Heart left ventricle (tissue), 16 donors: ENCODE measurements at places on chromosomes 3 and 15.

- peak; percentile 49 for DNase-seq
These were observed 1.1 kb downstream of the ITPR1 start for GRCh38 chr3:4493941-4494894.

DNA sequence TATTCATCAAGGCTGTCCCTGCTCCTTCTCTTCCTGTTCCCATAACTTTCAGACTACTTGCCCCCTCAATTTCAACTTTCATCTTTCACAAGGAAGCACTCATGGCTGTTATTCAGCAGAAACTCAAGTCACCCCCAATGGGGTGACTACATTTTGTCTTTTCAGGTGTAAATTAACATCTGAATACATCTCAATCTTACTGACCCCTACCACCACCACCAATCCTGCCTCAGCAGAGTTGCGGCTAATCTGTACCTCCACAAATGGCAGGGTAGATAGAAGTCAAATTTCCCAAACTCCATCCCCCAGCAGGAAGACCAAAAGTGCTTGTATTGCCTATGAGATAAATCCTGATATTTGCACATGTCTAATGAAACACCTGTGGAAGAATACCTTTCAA lies 19.2 kb downstream of the SOX2 start:
- no peak for DNase-seq

GRCh38 chr3:169034401-169034800 lies 629.1 kb downstream of the MECOM start:
- no peak for DNase-seq

- peak; percentile 83 for DNase-seq
These were observed at the start of gene ACOX2 for GRCh38 chr3:58536501-58537411. Gene ACOX2 (minus strand): TSS chr3:58537190. CDS start chr3:58535106, 2,084 bp downstream.

- DNase-seq, result no peak
These were observed 360.4 kb upstream of the ROBO2 start for GRCh38 chr3:76679541-76679940.

DNA sequence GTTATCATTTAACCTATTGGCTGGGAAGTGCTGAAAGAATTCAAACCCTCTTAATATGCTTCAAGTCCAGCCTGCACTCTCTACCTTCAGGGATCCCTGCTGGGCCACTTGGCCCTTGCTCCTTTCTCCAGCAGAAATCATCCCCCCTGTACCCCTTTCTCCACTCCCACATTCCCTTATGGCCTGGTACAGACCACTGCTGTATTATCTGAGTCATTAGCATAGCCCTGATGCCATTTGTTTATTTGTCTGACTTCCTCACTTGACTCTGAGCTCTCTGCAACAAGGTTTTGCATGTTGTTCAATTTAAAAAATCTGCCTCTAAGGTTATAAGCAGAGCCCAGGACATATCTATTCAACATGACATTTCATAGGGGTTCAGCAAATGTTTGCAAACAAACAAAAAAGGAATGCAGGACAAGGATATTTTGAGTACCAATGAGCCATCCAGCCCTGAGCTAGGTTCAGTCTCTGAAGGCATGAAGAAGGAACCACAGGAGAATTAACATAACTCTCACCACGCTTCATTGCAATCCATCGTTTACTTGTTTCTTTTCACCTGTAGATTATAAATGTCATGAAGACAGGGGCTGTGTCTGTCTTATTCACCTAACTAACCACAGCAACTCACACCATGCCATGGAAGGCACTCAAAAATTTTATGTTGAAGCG lies 26.6 kb upstream of the HES1 start:
- no peak for DNase-seq

- no peak for DNase-seq
These were observed 622.3 kb downstream of the DIPK2A start for GRCh38 chr3:144593881-144594280.

DNA sequence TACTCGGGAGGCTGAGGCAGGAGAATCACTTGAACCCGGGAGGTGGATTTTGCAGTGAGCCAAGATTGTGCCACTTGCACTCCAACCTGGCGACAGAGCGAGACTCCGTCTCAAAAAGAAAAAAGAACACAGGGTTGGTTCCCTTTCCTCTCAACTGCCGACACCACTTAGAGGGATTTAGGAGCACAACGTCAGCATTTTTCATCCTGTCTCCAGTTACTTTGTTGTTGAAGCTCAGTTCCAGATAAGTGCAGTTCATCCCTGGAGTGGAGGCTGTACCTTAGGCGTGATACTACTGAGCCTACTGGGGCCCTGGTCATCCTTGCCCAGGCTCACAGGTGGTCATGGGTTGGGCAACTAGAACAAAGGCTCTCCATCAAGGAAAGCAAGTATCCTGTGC lies 15.3 kb upstream of the GK5 start:
- DNase-seq, result no peak

DNA sequence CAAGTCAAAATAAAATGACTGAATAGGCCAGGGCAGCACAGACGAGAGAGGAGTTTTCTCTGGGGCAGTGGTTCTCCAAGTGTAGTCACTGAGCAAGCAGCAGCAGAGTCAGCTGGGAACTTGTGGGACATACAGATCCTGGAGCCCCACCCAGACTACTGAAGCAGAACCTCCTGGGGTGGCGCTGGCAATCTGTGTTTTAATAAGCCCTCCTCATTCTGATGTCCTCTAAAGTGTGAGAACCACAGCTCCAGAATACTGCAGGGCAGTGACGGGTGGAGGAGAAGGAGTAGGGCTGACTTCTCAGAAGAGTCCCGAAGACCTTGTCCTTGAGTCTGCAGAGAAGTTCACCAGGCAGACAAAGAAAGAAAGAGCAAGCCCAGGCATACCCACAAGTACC lies 251.3 kb upstream of the HES1 start:
- no peak for DNase-seq

- DNase-seq, result no peak
These were observed 27.4 kb downstream of the METTL6 start for GRCh38 chr3:15399970-15400369.

- no peak for DNase-seq
These were observed 134.3 kb upstream of the LRRN1 start for GRCh38 chr3:3664935-3665334.

- DNase-seq, result no peak
These were observed 21.1 kb upstream of the KLHL6 start for GRCh38 chr3:183576487-183577107.

DNA sequence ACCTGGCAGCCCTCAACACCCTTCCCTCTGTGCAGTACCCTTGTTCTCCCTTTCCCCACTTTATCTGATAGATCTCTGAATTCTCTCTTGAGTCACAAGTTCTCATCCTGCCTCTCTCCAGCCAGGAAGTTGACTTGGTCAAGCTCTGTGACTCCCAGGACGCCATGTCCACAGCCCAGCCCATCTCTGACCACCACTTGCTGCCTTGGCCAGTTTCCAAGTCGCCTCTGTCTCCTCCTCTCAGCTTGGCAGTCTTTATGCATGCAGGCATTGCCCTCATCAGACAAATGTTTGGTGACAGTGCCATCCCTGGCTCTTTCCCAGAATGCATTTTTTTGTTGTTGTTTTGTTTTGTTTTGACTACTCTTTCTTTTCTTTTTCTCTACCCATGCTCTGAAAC lies 25.7 kb downstream of the ZNF35 start:
- DNase-seq, result no peak

DNA sequence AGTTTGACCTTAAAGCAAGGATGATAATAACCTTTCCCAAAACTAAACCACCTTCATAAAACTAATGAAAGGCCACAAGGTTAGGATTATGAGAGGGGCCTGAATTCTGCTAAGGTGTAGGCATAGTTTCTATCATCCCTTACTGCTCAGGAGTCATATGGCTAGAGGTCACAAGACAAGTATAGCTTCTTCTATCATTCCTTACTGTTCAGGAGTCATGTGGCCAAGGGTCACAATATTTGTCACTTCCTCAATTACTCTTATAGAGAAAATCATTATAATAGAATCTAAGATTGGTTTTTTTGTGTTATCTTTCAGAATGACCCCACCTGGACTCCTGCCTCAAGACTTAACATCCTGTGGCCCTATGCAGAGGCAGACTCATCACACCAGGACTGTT lies 36.6 kb downstream of the HERC1 start:
- no peak for DNase-seq

GRCh38 chr3:193620650-193621049 lies 27.6 kb downstream of the OPA1 start:
- DNase-seq, result no peak

DNA sequence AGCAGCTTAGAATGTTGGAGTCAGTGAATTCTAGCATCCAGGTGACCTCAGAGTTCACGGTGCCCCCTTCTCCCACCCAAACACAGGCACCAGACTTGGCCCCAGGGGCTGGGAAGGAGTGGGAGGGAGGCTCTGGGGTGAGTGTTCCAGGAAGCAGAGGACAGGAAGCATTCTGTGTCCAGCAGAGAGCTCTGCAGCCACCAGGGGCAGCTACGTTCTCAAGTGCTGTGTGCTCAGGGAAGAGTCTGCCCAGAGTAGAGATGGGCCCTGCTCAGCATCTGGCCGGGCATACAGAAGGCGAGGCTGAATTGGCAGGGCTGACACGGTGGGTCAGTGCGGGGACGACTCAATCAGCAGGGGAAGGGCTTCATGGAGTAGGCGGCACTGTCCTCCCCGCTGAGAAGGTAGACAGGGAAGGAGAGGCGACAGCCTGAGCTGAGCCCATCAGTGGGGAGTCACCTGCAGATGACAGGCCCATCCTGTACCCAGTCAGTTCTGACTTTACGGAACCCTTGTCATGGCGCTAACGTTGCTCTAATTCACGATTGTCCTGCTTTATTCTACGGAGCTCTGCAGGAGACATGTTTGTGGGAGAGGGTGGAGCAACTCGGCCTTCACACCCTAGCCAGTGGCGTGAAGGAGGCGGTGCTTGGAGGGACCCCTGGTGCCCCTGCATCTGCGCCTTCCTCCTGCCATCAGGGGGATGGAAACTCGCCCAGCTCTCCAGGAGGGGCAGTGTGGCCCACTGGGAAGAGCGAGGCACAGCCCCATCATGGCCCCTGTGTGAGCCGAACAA lies 82.2 kb downstream of the C3orf70 start:
- no peak for DNase-seq

DNA sequence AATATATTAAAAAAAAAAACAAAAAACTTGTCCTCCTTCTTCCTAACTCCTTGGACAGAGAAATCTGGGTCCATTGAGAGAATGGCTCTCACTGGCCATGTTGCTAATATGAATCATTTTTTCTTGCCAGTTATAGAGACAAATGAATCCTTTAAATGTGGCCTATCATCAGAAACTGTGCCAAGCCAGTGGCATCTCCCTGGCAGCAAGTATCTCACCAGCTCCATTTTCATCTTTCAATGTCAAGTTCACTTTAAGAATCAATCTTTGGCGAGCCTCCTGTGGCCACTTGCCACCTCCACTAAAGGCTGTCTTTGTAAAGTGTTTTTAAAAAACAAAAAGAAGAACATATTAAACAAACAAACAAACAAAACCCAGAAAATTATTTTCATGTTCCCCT lies 202.5 kb downstream of the TUSC7 start:
- DNase-seq, result no peak

- DNase-seq, result no peak
These were observed 27.1 kb upstream of the GALNT15 start for GRCh38 chr3:16147220-16147994.

- no peak for DNase-seq
These were observed 97.8 kb upstream of the MEF2A start for GRCh38 chr15:99467853-99468464.

- DNase-seq, result peak; percentile 76
These were observed at the start of gene SFMBT1 for GRCh38 chr3:53045518-53046170. Gene SFMBT1 (minus strand): TSS chr3:53046073. CDS start chr3:52969128, 76,945 bp downstream.

DNA sequence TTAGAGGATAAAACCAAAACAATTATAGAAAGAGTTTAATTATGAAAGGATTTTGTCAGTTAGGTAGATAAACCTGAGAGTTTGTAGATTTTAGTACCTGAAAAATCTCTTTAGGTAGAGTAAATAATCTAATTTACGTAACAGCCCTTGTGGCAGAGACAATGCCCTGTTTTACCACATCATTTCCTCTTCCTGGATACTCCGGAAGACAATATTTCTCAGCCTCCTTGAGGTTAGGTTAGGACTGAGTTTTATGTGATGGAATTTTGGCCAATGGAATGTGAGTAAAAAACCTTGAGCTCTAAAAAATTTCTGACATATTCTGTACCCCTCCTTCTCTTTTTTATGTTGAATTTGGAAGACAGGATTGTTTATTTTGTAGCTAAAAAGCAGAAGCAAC lies 50.7 kb upstream of the TPRG1 start:
- DNase-seq, result no peak

DNA sequence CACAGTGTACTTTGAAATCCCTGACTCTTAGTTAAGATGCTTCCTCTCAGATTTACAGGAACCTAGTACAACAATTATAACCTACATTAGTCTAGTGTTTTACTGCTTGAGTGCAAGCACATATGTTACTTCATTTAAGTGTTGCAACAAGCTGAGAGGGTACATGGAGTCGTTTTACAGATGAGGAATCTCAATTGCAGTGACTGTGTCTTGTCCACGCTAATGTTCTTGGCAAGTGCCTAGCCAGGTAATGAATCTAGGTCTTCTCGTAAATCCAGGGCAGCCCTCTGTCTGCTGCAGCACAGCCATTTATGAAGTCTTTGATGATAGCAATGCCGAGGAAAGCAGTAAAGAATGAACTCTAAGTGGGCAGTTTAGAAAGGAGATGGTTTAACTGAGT lies 384.4 kb upstream of the ARPP21 start:
- DNase-seq, result no peak

DNA sequence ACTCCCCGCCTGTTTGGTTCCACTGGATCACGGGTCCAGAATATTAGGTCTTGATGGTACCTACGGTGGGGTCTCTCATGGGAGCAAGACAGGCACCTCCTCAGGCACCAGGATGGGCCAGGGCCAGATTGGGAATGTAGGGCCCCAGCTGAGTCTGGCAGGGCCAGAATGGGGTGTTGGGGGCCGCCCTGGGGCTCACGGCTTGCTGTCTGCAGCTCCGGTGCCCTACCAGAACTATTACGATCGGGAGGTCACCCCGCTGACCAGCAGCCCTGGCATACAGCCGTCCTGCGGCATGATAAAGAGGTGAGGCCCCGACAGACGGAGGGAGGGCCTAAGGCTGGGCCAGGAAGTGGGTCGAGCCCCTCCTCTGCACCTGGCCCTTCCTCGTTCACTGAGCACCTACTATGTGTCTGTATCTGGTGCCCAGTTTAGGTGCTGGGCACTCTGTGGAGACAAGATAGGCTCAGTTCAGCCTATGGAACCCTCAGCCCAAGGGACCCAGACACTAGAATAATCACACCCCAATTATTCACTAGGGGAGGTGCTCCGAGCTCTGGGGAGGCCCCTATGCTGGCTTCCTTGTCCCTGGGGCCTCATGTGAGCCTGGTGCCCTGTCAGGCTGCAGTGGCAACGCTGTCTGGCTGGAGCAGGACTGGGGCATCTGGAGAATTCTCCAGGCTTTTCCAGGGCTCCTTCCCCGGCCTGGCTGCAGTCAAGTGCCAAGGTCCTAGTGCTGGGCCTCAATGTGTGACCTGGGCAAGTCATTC lies 37.9 kb downstream of the PSTPIP1 start:
- DNase-seq, result peak; percentile 4

GRCh38 chr3:188979248-188979647 lies 192.5 kb upstream of the TPRG1 start:
- DNase-seq, result no peak

GRCh38 chr3:116947148-116947547 lies 237.6 kb downstream of the TUSC7 start:
- DNase-seq, result no peak

- peak; percentile 48 for DNase-seq
These were observed 33.6 kb downstream of the TMEM45A start for GRCh38 chr3:100525753-100526612.
